ENCODE measurements at places on chromosomes 2 and 18.

DNA sequence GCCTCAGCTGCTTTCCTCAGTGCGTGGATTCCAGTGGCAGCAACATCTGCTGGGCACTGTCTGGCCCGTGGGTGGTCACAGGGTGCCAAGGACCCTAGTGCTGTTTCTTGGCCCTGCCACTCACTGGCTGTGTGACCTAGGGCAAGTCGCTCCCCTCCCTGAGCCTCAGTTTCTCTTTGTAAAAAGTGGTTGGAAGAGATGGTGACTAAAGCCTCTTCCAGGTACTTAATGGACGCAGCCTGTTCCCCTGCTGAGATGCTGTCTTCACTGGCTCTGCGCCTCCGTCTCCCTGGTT lies 42.2 kb downstream of the ATOH8 start:
- DNase-seq: no peak

DNA sequence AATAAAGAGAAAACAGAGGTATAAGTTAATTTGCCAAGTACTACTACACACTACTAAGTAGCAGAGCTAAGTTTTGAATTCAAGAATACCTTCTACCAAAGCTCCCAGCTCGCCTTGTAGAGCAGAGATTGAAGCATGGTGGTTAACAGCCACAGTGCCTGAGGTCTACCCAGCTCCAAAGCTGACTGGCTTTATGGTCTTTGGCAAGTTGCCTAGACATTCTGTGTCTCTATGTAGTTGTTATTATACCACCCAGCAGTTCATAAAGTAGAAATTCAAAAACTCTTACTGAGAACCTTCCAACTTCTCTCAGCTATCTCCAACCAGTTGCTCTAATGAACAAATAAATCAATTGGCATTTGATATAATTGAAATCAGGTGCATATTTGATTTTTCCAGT lies 87.8 kb downstream of the PDE11A start:
- no peak for DNase-seq

GRCh38 chr18:50836521-50836957 lies 16.7 kb upstream of the MRO start:
- no peak for DNase-seq

- no peak for DNase-seq
Measured at GRCh38 chr2:105244451-105244850, 2.9 kb downstream of the GPR45 start.

DNA sequence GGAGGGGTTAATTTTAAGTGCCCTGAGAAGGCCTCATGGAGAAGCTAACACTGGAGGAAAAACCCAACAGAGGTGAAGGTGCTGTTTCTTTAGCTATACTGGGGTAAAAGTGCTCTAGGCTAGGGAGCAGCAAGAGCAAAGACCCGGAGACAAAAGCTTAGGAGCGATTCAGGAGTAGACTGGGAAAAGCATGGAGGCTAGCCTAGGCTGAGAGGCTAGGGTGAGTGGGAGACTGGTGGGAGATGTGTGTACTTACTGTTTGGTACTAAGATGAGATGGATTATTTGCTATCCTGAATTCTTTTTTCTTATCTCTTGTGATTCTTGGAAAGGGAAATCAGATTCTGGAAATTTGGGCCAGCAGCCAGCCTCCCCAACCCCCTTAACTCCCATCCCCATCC lies 2.0 kb downstream of the GIGYF2 start:
- no peak for DNase-seq

DNA sequence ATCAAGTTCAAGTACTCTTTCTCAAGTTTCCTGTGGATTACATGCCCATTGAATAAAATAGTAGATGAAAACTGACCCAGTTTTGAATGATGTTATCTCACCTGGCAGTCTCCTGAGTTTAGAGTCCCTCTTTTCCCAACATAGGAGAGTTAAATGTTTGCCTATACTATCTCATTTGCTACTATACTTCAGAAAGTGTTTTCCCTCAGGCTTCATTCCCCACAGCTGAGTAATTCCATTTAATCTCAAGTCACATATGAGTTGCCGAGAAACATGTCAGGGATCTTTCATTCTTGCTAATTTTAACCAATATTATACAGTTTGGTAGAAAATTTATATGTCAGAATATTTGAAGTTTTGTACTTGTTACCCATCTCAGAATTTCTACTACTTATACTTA lies 150.4 kb upstream of the CDH19 start:
- no peak for DNase-seq

DNA sequence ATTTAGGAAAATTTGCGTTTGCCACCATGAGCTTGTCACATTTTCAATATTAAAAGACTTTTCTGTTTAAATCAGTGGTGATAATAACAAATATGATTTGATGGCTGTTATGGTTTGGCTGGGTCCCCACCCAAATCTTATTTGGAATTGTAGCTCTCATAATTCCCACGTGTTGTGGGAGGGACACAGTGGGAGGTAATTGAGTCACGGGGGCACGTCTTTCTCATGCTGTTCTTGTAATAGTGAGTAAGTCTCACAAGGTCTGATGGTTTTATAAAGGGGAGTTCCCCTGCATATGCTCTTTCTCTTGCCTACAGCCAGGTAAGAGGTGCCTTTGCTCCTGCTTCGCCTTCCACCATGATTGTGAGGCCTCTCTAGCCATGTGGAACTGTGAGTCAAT lies 83.4 kb upstream of the RGPD4 start:
- no peak for DNase-seq

DNA sequence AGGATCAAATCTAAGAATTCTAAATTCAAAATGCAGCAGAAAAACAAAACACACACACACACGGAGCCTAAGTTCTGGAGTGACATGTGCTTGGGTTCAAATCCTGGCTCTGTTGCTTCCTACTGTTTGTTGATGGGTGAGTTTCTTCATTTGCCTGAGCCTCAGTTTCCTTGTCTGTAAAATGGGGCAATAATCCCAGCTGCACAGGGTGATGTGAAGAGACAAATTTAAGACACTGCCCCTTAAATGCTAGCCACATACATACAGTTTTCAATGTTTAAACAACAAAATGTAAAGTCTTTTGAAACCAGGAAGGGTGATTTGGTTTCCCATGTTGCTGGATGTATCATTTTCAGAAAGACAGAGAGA lies 943 bp upstream of the GPR17 start:
- no peak for DNase-seq

GRCh38 chr2:106960683-106961161 lies 74.8 kb upstream of the ST6GAL2 start:
- no peak for DNase-seq

DNA sequence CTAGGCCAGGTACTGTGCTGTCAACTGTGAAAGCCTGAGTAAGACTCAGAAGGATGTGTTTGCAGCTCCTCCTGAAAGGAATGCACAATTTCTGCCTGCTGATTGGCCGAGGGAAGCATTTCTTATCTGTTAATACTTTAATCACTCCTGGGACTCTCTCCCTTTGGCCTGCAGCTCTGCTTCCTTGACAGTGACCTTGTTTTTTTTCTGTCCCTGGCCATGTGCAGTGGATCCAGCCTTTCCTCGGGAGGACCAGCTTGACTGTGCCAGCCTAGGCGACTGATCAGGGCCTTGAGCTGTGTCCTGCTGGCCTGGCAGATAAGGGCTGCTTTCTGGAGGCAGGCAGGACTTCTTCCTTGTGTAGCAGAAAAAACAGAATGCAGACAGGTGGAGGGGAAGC lies 10.0 kb downstream of the RNF144A start:
- no peak for DNase-seq

DNA sequence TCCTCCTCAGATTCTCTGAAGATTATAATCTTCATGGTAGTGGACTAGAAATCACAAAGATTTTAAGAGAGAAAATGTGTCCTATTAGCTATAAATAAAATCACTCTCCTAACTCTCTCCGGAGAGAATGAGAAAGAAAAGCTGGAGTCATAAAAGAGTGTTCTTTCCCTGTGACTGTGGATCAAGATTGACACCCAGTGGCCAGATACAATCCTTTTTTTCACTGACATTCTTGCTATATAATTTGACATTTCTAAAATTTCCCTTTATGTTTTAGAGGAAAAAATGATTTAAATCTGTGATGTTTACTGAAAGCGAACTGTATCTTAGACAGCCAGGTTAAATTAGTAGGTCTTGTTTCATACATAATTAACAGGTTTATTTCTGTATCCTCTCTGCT lies 35.4 kb upstream of the LRP2 start:
- DNase-seq: no peak

- no peak for DNase-seq
Measured at GRCh38 chr2:105711394-105711793, 33.3 kb upstream of the NCK2 start.

GRCh38 chr2:11074246-11074820 lies 80.9 kb upstream of the SLC66A3 start:
- DNase-seq: no peak

- no peak for DNase-seq
Measured at GRCh38 chr18:65608471-65608870, 142.3 kb upstream of the CDH7 start.

- no peak for DNase-seq
Measured at GRCh38 chr2:175140332-175140731, 27.7 kb downstream of the ATF2 start.

- no peak for DNase-seq
Measured at GRCh38 chr2:8067784-8068336, 614.0 kb upstream of the ID2 start.

GRCh38 chr2:128390991-128391630 lies 72.4 kb upstream of the HS6ST1 start:
- DNase-seq: no peak

DNA sequence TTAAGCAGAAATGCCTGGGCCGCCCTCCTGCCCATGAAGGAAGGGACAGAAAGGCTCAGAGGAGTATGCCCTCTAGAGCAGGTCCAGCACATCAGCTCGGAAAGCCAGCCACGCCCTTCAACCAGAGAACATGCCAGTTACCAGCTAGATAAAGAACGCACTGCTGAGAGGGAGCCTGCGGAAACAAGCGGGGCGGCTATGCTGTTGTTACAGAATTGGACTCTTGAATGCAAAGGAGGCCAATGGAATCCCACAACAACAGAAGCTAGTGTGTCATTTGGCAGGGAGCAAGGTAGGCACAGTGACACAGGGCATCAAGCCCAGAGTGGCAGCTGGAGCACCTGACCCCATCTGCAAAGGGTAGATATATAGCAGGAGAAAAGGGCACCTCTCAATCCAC lies 242.9 kb upstream of the ID2 start:
- DNase-seq: no peak

- DNase-seq: no peak
Measured at GRCh38 chr18:21831413-21831831, 90.8 kb downstream of the MIB1 start.

DNA sequence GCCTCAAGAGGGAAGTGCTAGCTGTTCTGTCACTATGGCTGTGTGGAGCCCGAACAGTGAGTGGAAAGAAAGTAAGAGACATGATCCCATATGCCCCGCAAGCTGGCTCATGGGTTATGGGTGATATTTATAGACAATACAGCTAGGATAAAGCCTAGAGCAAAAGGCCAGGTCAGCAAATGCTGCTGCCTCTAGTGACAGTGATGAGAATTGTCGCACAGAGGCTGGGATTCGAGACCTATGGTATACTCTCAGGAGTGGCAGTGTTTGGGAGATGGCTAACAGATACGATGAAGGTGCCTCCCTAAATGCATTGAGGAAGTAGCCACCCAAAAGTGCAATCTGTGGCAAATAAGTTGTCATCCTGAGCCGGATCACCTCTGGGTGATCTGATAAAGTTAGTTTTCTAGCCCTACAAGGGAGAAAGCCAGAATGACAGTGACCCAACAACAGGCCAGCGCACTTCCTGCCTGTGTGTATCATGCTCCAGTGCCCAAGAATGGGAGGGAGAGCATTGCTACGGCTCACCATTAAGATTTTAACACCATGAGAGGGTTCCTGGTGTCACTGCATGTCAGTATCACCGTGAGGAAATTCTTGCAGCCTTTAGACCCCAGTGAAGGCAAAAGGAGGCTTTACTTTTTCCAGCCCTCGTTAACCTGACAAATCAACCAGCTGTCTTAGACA lies 92.2 kb upstream of the TGFA start:
- no peak for DNase-seq

DNA sequence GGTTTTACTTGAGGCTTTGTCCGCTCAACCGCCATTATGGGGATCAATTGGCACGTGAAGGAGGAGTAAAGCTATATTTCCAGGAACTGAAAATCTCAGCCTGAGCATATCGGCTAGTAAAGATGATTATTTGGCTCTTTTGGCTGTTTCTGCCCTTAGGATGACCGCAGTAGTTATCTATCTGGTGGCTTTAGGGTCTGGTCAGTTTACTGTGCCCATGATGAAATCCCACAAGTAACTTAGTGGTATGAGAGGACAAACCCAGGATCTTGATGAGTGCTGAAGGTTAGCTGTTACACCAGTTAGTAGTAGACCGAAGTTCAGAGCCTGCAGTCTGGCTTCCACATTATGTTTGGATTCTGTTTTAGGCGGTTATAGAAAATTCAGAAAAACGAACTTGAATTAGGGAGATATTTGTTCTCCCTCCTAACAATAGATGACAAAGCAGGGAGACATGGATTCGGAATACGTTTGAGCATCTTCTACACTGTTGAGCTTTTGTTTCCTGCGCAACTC lies 1.2 kb downstream of the MAT2A start:
- DNase-seq: no peak

DNA sequence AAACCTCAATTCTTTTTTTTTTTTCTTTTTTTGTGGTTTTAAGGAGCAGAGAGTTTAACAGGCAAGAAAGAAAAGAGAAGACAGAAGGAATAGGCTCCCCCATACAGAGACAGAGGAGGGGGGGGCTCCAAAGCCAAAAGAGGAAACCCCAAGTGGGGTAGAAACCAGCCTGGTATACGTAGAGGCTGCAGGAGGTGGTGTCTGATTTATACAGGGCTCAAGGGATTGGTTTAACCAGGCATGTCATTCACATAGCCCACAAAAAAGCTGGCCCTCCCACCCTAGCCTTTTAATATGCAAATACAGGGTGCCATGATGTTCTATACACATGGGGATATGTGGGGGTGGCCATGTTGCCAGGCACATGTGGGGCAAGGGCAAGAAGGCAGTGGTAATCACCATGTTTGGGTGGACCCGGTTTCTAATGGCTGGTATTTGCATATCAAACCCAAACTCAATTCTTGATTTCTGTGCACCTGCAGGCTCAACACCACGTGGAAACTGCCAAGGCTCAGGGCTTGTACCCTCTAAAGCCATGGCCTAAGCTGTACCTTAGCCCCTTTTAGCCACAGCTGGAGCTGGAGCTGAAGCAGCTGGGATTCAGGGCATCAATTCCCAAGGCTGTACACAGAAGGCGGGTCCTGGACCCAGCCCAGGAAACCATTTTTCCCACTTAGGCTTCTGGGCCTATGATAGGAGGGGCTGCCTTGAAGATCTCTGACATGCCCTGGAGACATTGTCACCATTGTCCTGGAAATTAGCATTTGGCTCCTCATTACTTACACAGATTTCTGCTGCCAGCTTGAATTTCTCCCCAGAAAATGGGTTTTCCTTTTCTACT lies 170.3 kb downstream of the MAIP1 start:
- DNase-seq: no peak

DNA sequence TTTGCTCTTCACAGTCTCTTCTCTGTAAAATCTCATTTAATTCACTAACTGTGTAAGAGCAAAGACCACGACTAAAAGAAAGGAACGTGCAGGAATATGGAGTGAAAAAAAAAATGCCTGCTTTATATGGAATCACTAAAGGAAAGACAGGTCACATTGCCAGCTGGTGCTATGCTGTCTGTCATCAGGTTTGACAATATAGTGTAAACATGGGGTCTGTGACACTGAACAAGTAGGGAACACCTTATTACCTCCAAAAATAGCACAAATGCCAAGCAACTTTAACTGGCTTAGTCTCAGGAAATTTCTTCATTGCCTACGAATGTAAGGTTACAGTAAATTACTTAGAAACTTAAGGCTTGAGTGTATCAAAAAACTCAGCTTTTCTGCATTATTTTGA lies 364.5 kb upstream of the LINC00305 start:
- no peak for DNase-seq

GRCh38 chr2:196136151-196136550 lies 35.2 kb downstream of the STK17B start:
- DNase-seq: no peak
